ENCODE measurements at places on chromosomes 16 and 17. TPM values are rescaled to one million over a fixed set of nuclear protein-coding genes. Genes with fewer than 3 reads are reported as not detected.

HOXB4 gene
- total RNA-seq = 0.35 TPM

AANAT gene
- not detected for total RNA-seq

UTS2R gene
- total RNA-seq = not detected

ABCC6 gene
- total RNA-seq = 0.30 TPM

TBX6 gene
- total RNA-seq = 0.12 TPM

CCDC154 gene
- total RNA-seq = 0.70 TPM

GPRC5B gene
- total RNA-seq = 14.0 TPM

SLC6A2 gene
- not detected for total RNA-seq
